ENCODE measurements at places on chromosomes 3 and 15.
A peak's percentile ranks its signal among the peaks of the same experiment; 100 is the strongest.

GRCh38 chr3:197883541-197883940 lies 66.4 kb upstream of the RPL35A start:
- DNase-seq = no peak

DNA sequence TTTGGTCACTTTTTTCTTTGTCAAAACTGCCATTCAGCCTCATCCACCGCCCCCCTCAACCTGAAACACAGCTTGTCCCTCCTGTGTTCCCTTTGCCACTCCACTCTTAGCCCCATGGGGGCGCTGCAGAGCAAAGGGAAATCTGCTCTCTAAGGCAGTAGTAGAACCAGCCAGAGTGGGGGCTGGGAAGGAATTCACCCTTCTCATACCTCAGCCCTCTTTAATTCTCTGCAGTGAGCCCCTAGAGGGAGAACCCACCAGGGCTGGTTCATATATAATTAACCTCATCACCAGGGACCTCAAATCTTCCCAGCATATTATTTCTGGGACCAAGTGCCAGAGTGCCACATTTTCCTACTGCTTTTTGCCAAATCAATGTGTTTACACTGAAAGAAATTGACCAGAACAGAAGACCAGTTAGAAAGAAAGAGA lies 2.8 kb upstream of the BCL6 start:
- DNase-seq = peak; percentile 81

DNA sequence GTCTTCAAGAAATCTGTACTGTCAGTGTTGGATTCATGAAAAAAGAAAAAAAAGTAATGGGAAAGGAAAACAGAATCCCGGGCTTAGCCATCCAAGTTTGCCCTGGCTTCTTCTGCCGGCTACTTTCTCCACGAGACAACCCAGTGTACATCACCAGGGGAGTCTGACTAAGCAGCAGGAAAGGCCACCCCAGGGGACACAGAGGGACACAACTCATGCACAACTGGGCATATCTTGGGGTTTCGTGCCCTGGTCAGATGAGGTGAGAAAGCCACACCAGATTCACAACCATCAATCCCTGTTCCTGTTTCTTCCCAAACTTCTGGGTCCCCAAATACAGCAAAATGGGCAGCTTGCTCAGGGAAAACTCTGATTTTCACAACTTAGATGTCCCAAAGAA lies 33.2 kb downstream of the ADAMTS17 start:
- DNase-seq = no peak

GRCh38 chr3:72446218-72447058 lies 401.8 kb downstream of the SHQ1 start:
- peak; percentile 47 for DNase-seq

Data from HT1080 (cell line).